Pons (tissue), 1 donor: ENCODE measurements at places on chromosomes 11 and 22.

- DNase-seq = no peak
Observed at GRCh38 chr22:29623059-29623458, 19.6 kb downstream of the NF2 start.

DNA sequence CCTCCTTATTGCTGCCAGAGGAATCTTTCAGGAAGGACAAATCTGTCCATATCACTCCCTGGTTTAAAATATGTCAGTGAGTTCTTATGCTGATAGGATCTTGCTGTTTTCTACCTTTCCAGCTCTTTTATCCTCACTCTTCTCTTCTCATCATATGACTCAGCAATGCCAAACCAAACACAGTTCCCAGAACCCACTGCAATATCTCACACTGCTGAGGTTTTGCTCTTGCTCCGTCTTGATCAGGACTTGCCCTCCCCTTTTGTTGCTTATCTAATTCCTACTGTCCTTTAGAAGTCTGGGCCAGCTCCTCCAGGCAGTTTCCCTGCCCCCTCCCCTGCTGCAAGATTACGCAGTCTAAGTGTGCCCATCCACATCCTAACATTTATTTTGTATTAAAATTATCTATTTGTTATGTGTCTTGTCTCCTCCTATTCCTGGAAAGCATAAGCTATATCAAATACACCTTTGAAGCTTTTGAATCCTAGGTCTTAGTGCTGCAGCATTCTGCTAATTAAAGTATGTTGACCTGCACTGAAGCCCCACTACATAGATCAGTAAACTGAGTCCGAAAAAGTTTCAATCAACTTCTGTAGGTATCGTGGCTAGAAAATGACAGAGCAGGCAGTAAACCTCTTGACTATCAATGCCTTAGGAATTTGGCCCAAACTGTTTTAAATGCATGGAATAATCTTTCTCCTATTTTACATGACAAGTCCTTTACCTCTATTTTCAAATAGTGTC is 119.2 kb upstream of the C11orf87 start:
- no peak for DNase-seq

DNA sequence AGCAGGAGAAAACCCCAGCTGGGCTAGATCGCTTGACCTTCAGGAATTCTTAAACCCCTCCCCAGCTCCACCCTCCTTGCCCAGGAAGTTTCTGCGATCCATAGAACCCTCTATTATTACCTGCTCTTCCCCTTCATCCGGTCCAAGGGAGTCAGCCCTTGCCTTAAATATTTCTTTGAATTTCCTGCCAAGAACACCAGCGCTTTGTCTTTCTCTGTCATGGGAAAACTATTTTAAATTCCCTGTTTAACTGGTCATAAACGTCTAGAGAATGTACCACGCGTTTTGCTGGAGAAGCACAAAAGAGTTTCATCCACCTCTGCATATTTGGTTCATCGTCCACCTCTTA is 496 bp upstream of the TRAF6 start:
- DNase-seq = no peak

GRCh38 chr22:32800158-32800882 is 1.2 kb upstream of the TIMP3 start:
- no peak for DNase-seq

DNA sequence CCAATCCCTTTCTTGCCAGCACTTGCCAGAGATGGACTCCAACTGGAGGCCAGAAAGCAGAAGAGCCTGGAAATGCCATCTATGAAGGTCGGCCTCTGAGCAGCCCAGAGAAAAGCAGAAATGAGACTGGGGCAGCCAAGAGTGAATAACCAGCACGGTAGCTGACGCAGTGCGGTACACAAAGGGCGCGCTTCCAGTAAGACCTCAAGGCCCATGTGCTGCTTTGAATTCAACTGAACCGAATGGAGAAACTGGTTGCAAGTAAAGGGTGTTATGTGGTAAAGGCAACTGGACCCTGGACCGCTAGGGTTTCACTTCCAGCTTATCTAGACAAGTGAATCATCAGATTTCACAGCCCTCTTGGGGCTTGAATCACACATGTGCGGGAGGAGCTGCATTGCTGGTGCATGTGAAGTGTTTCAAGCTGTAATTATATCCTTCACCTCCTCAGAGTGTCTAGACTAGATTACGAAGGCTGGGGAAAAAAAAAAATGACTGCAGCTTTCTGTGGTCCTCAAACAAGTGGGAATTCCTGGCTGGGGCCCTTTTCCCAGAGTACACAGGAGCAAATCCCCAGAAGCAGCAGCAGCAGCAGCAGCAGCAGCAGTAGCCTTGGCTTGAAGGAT is 128.9 kb downstream of the CCDC34 start:
- DNase-seq = peak; percentile 22

DNA sequence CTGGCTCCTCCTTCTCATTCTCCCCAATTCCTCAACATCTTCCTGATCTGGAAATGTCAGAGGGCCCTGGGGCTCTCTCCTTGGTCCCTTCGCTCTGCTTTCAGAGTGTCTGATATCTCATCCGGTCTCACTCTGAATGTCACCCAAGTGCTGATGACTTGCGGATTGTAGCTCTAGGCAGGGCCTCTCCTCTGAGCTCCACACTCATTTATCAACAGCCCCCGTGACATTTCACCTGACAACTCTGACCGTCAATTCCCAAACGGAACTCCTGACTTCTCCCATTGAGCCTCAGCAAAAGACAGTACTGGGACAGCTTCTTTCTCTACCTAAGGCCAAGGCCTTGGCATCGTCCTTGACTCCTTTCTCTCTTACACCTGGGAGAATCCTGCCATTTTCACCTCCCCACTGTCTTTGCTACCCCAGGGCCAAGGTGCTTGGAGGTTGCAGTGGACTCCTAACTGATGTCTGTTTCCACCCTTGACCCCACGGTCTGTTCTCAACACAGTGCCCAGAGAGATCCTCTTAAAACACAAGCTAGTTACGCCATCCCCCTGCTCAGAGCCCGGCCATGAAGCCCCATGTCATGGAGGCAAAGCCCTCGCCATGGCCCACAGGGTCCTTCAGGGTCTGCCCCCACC is 57.5 kb upstream of the THY1 start:
- DNase-seq = no peak

- DNase-seq = no peak
Observed at GRCh38 chr22:24161909-24162308, 19.4 kb upstream of the SUSD2 start.

DNA sequence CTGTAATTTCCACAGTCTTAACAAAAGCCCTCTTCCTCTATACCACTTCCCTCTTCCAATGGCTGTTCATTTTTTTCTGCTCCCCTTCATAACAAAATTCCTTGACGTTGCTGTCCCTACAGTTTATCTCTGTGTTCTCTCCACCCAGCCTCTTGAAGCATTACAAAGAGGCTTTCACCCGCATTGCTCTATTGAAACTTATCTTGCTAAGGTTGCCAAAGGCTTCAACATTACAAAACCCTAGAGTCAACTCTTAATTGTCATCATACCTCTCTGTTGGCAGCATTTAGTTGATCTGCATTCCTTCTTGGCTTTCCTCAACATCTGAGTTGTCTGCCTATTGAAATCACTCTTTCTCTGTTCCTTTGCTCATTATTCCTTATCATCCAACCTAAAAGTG is 1055.7 kb downstream of the JRKL start:
- no peak for DNase-seq

- no peak for DNase-seq
Observed at GRCh38 chr11:46075168-46075567, 46.1 kb downstream of the PHF21A start.
